ENCODE measurements at places on chromosomes 6 and 20.

GRCh38 chr6:1756472-1757129, 146.9 kb downstream of the FOXC1 start:
- no peak for DNase-seq

DNA sequence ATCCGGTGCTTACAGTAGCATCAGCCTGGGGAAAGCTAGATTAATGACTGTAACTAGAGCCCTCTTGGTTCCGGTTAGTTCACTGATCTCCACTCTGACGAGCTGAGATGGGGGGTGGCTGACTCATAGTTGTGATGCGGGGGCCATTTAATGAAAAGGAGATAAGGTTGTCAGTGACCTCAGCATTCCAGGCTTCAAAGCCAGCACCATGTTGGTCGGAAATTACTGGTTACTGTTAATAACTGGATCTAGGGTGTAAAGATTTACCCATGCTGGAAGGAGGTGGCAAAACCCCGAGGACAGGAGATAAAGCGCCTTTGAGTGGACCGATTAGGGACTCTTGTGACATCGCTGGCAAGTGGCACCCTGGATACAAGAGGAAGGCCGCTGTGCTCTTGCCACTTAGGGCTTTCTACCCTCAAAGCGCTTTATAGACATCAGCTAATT, 21.1 kb downstream of the FOXC1 start:
- DNase-seq, result no peak

- DNase-seq, result no peak
Observed at GRCh38 chr6:80095600-80095999, 10.9 kb upstream of the BCKDHB start.

GRCh38 chr6:3321875-3322274, 63.1 kb downstream of the PSMG4 start:
- DNase-seq, result no peak

- no peak for DNase-seq
Observed at GRCh38 chr6:156814036-156814581, 36.9 kb downstream of the ARID1B start.

GRCh38 chr6:5141046-5141445, 55.9 kb downstream of the PPP1R3G start:
- no peak for DNase-seq

- DNase-seq, result no peak
Observed at GRCh38 chr6:151616091-151616513, 122.3 kb downstream of the CCDC170 start.

DNA sequence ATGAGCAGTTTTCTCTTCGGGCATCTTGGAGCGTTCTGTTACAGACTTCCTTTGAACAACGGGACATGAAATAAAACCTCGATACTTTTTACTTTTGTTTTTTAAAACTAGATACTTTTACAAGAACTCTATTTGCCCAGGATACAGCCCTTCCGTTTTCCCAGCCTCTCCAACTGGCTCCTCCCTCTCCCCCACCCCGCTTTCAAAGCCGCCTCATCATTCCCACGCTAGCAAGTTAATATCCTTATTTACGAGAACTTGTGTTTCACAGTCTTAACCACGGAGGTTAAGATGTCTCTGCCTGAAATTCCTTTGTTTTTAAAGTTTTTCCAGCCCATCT, 241 bp upstream of the CFAP206 start:
- DNase-seq, result no peak

DNA sequence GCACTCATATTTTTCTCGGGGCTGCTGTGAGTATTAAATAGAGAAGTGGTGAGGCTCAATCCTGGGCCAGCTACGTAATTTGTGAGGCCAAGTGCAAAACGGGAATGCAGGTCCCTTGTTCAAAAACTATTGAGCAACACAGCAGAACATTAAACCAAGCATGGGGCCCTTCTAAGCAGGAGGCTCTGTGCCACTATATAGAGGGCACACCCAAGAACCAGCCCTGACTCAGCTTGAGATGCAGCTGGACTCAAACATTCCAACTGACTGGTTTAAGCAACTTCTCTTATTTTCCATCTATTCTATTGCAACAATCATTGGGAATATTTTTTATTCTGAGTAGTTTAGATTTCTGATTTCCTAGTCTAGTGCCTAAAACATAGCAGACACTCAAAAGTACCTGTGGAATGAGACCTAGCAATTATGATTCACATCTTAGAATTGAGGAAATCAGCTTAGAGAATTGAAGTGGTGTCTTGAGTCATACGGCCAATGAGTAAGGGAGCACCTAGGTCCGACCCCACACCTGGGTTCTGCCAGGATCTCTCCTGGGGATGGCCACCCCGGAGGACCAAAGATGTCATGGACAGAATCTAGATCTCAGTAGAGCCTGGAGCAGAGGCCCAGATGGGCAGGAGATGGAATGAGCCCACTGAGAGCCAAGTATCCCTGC, 1.3 kb downstream of the SIRPB2 start:
- no peak for DNase-seq

DNA sequence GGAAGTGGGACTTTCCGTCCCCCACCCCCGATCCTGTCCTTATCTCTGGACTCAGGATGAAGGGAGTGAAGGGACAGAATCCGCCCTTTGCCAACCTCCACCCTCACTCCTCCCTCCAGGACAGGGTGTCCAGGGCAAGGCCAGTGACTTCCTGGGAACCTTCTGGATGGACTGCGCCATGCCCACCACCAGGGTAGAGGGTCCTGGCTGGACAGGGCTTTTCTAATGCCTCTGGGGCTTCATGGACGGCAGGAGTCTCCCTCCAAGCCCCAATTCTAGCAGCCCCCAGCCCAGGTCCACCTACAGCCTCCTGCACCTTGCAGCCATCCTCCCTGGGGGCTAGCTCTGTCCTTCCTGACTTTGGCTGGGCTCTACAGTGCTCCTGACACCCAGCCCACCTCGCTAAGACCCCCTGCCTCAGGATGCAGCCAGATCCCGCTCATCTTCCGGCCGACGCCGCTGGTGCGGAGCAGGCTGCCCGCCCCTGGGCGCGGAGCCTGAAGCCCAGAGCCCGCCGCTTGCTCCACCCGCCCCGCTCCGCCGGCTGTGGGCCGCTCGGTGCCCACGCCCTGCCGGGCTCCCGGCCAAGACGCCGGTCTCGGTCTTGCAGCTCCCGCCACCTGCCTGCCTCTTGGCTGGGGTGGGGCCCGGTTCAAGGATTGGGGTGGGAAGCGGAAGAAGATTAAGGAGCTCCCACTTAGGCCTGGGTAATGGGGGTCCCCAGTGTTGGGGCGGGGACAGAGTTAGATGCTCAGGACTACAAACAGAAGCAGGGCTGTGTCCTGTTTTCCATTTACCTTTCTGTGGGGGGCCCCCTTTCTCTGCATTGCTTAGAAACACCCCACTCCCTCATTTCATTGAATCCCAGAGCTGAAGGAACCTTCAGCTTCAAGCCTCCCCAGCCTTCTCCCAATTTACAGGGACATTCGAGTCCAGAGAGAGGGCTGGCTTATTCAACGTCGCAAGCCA, 72.8 kb downstream of the MDGA1 start:
- DNase-seq, result no peak

- no peak for DNase-seq
Observed at GRCh38 chr20:22374066-22374465, 210.3 kb downstream of the FOXA2 start.

DNA sequence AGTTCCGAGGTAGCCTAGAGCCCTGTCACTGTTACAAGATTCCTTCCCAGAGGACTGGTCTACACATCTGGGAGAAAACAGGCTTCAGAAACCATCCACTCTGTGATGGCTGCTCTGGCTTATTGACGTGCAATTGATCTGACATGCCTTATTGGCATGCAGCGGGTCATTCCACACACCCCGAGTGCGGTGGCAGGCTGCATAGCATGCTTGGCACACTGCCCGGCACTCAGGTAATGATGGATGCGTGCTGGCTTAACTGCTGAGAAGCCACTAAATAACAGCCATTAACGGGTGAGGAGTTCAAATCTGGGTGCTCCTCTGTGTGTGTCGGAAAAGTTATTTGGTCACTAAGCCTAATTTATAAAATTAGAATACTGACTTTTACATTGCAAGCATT, 67.9 kb upstream of the CDH4 start:
- no peak for DNase-seq

DNA sequence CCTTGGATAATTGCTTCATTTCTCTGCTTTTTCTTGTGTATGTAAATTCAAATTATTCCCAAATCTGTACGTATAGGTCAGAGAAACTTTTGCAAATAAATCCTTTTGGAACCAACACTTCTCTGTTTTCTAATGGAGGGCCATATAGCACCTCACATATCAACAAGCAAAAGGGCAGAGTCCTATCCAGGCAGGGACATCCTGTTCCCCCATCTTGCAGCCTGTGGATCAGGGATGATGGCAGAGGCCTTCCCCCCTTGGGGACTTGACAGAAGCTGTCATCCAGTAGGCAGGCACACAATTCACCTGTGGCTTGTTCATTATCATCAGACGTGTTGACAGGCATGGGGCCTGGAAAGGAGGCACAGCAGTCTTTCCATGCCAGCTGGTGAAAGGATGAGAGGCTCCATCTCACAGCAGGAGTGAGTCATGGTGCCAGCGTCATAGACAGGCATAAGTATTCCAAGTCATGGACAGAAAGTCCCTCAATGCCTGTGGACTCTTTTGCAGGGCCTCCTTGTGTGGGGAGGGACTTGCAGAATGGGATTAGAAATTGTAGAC, 31.8 kb upstream of the PLEKHG1 start:
- DNase-seq, result no peak

GRCh38 chr6:147905711-147906110, 397.2 kb downstream of the SAMD5 start:
- no peak for DNase-seq

DNA sequence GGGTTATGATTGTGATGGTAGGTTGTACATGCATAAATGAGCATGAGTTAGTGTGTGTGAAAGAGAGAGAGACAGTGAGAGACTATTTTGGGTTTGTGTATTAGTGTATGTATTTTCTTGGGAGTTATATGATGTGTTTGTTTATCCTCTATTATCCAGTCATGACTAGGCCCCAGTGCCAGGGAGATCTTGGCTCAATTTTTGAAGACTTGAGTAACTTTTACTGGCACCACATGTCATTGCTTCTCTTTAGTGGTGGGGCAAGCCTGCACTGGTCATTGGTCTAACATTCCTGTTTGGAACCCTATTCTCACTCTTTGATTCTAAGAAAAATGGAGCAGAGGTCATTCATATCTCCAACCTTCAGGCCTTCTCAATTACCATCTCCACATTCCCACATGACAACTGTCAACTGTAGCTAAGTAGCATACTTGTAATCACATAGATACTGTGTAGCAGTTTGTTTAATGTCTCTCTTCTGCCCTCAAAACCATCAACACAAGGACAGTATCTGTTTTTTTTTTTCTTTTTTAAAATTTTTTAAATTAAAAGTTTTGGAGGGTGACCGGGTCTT, 8.8 kb downstream of the L3MBTL1 start:
- no peak for DNase-seq

DNA sequence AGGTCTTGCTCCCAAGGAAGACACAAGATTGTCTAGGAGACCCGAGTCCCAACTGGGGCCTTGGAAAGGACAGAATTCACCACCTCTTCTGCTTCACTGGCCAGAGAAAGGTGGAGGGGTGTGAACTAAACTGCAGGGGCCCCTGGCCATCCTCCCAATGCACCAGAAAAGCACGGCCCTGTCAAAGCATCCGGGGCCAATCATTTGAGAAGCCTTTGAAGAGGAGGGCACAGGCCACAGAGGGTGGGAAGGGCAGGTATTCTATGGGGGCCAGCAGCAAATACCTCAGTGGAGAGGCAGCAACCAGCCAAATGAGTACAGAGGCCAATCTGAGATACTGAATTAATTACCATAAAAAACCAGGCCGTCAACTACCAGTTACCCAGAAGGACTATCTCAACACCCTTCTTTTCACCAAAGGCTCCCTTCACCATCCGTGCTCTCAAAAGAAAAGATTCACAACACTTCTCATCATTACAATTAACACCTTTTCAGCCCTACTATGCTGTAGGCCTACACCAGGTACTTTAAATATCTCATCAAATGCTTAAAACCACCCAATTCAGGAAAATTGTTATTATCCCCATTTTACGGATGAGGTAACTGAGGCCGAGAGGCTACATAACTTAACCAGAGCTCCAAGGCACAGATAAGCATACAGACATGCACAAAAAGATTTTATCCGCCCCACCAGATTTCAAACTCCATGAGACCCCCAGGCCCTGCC, 50.7 kb downstream of the TRERF1 start:
- DNase-seq, result no peak

DNA sequence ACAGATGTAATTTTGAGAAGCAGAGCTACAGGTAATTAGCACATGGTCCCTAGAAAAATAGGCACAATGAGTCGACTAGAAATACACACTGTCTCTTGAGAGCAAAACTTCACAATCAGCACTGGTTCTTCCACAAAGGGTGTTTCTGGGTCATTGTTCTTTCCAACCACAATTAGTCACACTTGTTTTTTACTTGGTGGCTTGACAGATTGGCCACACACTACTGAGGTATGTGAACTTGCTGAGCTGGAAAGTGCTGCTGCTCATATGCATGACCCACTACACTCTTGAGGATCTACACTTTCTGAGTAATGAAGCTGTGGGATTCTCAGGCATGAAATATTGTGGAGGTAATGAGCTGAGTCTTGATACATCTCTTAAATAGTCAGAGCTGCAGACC, 347.7 kb downstream of the BCKDHB start:
- no peak for DNase-seq

DNA sequence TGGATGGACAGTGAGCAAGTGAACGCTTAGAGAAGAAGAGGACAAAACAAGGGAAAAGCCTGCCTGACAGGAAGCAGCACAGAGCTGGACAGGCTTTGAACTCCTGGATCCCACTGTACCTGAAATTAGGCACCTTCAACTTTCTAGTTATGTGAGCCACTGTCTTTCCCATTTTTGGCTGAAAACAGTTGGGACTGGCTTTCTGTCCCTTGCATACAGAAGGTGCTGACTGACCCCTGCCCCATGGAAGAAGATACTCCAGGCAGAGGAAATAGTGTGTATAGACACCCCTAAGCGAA, 122.8 kb downstream of the CEBPB start:
- no peak for DNase-seq

DNA sequence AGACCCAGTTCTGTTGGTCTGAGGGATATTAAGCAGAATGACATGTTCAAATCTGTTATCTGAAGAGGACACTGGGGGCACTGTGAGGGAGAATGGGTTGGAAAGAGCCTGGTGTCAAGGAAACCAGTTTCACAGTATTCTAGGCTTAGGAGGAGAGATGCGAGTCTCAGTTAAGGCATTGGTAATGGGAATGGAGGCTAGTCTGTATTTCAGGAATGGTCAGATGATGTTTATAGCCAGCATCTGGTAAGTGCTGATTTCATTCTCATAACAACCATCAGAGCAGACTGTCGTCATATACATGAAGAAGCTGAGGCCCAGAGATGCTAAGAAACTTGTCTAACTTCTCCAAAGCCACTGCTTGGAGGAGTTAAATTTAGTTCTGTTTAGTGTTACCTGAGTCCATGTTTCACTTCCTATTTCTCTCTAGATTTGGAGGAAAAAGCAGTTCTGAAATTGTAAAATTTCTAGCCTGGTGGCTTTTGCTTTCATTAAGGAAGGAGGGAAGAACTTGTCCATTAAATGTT, 242.0 kb downstream of the ARID1B start:
- no peak for DNase-seq

- DNase-seq, result peak; percentile 58
Observed at GRCh38 chr6:85449388-85449817, 480 bp upstream of the NT5E start.

All from stimulated activated CD8-positive, alpha-beta memory T cell treated with anti-CD3 and anti-CD28 coated beads, Interleukin-15, amount 100 ng/mL, for 4 hours (primary cell).